HEK293T (cell line): ENCODE measurements at places on chromosomes 6 and 20.
A peak's percentile ranks its signal among the peaks of the same experiment; 100 is the strongest.

GRCh38 chr6:11858439-11858838 is 79.8 kb upstream of the ADTRP start:
- no peak for DNase-seq

GRCh38 chr6:72811971-72812421 is 190.1 kb downstream of the KCNQ5 start:
- no peak for DNase-seq

DNA sequence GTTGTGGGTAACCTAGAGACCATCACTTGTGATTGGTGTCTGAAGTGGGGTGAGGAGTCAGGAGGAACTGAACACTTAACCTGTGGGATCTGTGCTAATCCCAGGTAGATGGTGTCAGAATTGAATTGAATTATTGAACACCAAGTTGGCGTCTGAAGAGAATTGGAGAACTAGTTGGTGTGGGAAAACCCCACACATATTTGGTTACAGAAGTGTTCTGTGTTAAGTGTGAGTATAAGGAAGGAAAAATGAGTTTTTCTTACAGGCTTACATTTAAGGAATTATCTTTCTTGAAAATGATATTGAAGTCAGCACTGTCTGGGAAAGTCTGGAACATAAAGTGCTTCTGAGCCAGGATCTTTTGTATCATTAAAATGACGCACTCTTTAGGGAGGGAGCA is 182.9 kb upstream of the ECI2 start:
- no peak for DNase-seq

DNA sequence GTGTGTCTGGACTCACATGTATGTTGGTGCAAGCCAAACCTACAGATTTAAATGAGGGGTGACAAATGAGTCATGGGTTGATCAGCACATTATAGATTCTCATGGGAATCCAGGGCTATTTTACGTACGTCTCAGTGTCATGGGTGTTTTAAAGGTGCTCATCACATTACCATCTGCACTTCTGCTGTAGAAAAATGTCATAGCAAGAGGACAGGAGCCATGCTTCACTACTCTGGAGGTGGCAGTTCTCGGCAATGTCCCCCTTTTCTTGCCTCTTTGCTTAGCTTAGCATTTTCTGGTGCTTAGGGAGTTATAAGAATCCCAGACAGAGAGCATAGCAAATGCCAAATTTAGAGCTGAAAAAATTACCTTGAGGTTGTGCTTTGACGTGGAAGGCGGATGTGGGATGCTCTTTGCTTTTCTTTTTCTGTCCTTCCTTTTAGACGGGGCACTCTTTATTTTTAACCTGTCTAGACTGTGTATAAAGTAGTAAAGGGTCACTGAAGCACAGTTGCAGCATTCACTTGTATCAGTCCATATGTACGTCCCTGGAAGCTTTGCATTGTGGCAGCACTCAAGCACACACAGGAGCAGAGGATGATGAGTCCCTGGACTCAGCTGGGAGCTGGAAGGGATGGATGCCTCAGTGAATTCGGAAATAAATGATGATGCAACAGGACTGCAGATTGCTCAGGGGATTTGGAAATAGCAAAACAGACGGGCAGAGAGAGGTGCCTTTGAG is 139.7 kb downstream of the SYNDIG1 start:
- no peak for DNase-seq

DNA sequence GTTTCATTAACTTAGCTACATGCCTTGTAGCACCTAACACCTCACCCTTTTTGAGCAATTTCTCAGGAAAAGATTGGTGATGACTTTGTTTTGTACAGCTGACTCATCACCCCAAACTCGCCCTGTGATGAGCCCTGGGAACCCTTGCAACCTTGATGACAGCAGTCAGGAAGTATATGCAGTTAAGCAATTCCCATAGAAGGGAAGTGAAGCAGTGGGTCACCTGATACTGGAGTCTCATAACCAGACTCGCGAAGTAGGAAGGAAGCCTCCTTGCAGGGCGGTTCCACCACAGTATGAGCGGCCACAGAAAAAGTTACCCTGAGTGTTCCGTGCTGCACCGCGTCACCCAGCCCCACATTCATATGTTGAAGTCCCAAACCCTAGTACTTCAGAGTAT is 82.0 kb upstream of the EDN1 start:
- no peak for DNase-seq

GRCh38 chr20:56766528-56766927 is 137.4 kb downstream of the TFAP2C start:
- DNase-seq, result no peak

- no peak for DNase-seq
Observed at GRCh38 chr6:148565930-148566663, 180.7 kb upstream of the UST start.

- DNase-seq, result no peak
Observed at GRCh38 chr6:168616816-168617765, 176.1 kb downstream of the SMOC2 start.

- no peak for DNase-seq
Observed at GRCh38 chr6:140980265-140980887, 1152.3 kb upstream of the GJE1 start.

GRCh38 chr6:109143191-109143590 is 47.9 kb downstream of the CEP57L1 start:
- no peak for DNase-seq

DNA sequence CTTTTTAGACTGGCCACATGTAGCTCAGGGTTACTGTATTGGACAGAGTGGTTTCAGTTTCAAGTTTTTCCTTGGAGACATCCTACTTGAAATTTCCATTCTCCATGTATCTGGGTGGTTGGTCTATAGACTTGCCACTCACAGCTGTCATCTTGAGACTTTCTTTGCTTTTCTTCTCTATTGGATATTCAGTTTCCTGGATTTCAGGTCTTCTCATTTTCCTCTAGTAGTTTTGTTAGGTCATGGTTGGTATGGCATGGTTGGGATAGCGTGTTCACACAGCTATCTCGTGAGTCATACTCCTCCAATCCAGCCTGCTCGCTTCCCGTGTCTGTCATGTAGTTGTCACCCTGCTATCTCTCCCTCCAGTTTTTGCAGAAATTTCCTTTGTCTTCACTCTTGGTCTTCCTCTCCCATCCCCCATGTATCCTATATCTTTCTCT is 48.3 kb downstream of the PTPN1 start:
- no peak for DNase-seq

DNA sequence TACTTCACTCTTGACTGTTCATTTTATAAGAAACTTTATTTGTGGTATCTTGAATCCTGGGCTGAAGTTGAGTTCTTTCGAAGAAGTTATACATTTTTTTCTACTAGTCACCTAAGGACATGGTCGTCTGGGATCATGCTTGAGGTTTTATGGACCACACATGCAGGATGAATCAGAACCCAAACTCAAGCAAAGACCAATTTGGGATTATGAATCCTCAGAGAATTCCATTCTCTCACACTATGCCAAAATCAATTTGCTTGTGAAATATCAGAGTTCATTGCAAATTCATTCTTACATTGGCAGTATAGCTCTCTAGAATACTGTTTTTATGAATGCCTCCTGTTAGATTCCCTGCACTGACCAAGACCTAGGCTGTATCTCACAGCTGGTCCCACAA is 114.3 kb upstream of the HDAC2 start:
- DNase-seq, result no peak

DNA sequence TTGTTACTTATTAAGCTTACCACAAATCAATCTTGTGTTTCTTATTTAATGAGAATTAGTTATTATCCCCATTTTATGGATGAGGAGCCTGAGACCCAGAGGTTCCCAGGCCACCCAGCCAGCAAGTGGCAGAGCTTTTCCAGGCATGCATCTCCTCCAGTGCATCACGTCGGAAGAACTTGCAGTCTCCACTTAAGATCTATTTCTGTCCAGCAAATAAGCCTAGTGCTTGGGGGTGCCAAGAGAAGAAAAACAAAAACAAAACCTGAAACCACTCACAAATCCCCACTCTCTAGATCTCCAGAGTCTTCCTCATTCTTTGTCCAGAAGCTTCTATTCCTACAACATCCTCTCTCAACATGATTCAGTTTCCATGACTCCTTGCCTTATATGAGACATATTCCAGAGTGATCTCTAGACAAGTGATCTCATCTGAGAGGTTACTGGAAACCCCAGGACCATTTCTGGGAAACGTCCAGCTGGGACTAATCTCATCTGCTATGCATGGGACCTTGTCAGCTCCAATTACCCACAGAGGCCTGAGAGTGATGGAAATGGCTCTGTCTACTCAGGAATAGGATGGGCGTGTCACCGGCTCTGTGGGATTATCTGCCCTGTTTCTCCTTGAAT is 4.1 kb downstream of the GUCA1B start:
- DNase-seq, result no peak

DNA sequence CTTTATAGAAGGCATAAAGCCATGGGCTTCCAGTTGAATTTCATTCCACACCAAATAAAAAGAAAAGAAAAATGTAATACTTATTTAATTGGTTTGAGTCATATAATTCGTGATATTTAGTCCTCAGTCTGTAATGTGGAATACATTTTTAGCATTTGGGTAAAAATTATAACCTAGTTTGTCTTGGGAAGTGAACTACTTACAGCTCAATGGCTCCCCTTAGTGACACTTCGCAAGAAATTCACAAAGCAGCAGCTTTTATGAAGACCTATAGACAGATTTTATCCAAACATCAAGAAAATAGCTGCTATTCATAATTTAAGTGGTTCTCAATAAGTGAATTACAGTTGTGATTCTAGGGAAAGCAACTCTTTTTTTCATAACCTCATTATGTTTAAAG is 72.1 kb downstream of the RSPO3 start:
- DNase-seq, result peak; percentile 37

GRCh38 chr6:99446076-99446475 is 21.0 kb upstream of the PNISR start:
- no peak for DNase-seq

DNA sequence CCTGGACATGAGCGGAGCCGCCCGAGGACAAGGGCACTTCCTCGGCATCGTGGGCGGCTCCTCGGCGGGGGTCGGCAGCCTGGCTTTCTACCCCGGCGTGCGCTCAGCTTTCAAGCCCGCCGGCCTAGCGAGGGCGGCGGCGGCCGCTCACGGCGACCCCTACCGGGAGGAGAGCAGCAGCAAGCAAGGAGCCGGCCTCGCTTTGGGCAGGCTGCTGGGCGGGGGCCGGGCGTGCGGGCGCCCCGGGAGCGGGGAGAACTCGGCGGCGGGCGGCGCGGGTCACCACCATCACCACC is 6.7 kb downstream of the PRDM13 start:
- peak; percentile 69 for DNase-seq

- DNase-seq, result no peak
Observed at GRCh38 chr6:147459780-147460179, 48.7 kb upstream of the SAMD5 start.

GRCh38 chr6:24916496-24916895 is 19.3 kb downstream of the RIPOR2 start:
- no peak for DNase-seq

GRCh38 chr6:100730001-100730980 is 150.8 kb downstream of the ASCC3 start:
- DNase-seq, result peak; percentile 5

DNA sequence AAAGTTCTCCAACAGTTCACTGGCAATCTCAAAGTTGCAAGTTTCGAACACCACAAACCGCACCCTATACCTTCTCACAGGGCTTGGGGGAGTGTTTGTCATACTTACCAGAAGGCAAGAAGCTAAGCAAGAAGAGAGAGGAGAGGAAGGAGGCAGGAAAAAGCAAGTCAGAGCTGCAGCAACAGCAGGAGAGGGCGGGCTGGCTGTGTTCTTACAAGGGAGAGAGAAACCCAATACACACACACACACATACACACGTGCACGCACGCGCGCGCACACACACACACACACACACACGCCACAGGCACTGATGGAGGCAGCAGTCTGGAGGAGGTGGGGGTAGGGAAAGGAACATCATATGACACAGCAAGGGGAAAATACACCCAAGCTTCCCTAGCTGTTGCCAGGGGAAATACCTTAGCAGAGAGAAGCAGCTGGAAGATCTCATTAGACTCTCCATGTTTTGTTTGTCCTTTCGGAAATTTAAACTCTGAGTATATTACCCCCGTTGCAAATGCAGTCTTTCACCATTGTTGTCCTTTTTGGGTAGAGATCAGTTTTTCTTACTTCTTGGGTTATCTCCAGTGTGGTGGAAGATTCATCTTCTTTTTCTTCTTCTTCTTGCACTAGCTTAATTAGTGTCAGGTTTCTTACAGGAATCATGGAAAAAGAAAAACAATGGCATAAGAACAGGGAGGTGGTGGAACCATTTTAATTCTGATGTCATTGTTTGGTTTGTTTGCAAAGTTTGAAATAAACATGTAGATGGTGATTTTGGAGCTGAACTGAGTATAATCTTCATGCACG is at the start of gene TXLNB:
Gene TXLNB (minus strand): TSS at position 186 of the 807 bp plus-strand sequence. CDS start 3,099 bp downstream, outside the sequence.
- DNase-seq, result peak; percentile 57

DNA sequence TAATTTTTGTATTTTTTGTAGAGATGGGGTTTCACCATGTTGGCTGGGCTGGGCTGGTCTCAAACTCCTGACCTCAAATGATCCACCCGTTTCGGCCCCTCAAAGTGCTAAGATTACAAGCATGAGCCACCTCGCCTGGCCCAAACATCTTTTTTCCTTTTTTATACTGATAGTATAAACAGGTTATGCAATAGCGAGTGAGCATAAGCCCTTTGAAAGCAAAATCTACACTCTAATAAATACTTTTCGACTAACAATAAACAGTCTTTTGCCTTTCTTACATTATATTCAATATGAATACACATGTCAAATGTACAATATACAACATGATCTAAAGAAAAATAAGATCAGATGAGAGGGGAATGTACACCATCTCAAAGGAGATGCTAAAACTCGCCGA is 38.7 kb downstream of the KIF13A start:
- DNase-seq, result no peak

GRCh38 chr6:157597461-157598312 is 216.7 kb downstream of the ZDHHC14 start:
- no peak for DNase-seq

DNA sequence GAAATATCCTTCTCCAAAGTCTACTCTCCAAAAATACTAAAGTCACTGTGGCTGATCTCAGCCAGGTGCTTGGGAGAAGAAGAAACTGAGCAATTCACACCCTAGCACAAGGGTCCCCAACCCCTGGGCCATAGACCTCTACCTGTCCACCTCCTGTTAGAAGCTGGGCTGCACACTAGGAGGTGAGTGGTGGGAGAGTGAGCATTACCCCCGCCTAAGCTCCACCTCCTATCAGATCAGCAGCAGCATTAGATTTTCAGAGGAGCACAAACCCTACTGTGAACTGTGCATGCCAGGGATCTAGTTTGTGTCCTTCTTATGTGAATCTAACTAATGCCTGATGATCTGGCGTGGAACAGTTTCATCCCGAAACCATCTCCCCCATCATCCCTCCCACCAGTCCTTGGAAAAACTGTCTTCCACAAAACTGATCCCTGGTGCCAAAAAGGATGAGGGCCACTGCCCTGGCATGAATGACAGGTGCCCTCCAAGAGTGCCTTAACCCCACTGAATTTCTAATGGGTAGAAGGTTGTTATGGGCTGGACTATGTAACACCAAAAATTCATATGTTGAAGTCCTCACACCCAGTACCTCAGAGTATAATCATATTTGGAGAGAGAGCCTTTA is 109.2 kb upstream of the CDYL start:
- DNase-seq, result no peak
